ENCODE measurements at places on chromosomes 16 and 17.

GRCh38 chr17:12830777-12831247, 41.5 kb downstream of the ARHGAP44 start:
- no peak for DNase-seq

DNA sequence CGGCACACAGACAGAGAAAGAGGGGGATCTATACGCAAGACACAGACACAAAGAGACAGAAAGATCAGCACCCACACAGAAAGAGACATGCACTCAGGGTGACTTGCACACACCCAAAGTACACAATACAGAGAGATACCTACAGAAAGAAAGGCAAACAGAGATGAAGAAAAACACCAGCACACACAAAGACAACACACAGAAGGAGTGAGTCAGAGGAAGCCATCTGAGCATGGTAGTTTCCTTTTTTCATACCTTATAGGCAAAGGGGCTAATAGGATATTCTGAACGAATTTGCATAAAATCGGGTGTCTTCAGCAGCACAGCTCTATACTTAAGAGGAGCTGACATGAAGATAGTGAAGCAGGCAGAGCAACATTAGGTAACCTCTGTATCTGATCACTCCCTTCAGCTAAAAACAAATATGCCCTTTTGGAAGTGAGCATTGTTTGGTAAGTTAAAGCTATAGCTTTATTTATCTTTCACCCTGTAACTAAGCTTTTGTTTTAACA, 198.6 kb downstream of the AATF start:
- DNase-seq, result no peak

DNA sequence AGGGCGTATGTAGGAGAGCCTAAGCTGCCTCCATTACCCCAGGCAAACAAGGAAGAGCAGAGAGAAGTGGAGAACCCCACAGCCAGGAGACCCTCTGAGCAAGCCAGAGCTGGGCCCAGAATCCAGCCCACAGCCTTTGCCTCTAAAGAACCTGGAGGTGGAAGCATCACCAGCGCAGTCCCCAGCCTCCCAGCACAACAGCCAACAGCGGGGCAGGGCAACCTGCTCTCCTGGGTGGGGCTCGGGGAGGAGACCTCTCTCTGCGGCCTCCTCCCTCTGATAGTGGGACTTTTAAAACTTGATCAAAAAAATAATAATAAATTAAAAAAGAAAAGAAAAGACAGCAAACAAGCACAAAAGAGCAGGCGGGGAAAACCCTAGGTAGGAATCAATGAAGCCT, 45.9 kb downstream of the AXIN2 start:
- DNase-seq, result no peak

GRCh38 chr17:12510535-12510934, 155.2 kb upstream of the MYOCD start:
- no peak for DNase-seq

- no peak for DNase-seq
These were observed 70.1 kb downstream of the SMG6 start for GRCh38 chr17:2233441-2233947.

- no peak for DNase-seq
These were observed 113.5 kb downstream of the CLEC16A start for GRCh38 chr16:11057711-11058345.

DNA sequence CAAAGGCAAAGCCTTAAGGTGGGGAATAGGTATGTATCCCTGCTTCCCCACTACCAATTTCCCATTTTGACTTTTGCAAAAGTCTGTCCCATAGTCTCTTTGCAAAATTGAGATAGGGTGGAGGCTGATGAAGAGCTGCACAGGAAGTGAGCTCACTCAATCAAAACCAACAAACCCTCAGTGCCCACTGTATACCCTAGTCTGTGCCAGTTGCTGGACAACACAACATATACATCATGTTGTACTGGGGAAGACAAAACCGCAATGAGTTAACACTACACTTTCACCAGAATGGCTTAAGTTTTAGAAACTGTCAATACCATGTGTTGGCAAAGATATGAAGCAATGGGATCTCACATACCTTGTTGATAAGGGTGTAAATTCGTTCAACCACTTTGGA, 40.4 kb upstream of the AXIN2 start:
- no peak for DNase-seq

GRCh38 chr16:10613785-10614485, 33.5 kb upstream of the EMP2 start:
- no peak for DNase-seq

GRCh38 chr16:50889746-50890145, 147.9 kb downstream of the CYLD start:
- no peak for DNase-seq

GRCh38 chr16:535446-536405, 8.2 kb downstream of the CAPN15 start:
- no peak for DNase-seq

DNA sequence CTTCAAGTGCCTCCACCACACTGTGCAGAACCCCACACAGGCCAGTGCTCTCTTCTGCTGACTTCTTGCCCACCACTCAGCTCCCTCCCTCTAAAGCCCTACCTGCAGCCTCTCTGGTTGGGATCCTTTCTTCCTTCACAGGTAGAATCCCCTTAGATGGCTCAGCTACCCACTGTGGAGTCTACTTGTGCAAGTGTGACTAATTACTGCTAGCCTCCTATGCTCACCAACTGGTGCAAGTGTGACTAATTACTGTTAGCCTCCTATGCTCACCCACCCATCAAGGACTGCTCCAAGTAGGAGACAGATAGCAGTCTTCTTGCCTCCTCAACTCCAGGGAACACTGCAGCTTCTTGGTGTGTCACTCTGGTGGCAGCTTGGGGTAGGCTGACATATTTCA, 43.6 kb downstream of the TEX14 start:
- no peak for DNase-seq

DNA sequence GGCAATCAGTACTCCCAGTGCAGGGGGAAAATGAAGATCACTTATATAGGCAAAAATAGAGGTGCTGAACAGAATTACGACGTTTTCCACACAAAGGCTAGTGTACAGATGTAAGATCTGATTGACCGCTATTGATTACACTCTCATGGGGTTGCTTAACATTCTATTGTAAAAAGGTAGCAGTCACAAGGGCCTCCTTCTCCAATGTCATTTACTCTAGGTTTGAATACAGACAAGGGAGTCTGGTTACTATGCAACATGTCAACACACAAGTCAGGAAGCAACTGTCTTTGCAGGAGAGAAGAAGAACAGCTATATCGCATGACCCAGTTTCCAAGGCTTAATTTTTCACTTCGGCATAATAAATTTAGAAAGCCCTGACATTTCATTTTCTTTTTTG, 7.9 kb downstream of the KRT37 start:
- no peak for DNase-seq

GRCh38 chr16:5895976-5896375, 798.4 kb upstream of the EEF2KMT start:
- DNase-seq, result no peak

- DNase-seq, result no peak
These were observed 2.7 kb downstream of the UTP18 start for GRCh38 chr17:51263006-51263405.

GRCh38 chr16:48321317-48322036, 63.7 kb downstream of the SIAH1 start:
- DNase-seq, result no peak

- peak; percentile 8 for DNase-seq
These were observed 563.9 kb downstream of the TOX3 start for GRCh38 chr16:51982715-51983680.

GRCh38 chr17:69096541-69096940, 35.8 kb upstream of the ABCA9 start:
- no peak for DNase-seq

DNA sequence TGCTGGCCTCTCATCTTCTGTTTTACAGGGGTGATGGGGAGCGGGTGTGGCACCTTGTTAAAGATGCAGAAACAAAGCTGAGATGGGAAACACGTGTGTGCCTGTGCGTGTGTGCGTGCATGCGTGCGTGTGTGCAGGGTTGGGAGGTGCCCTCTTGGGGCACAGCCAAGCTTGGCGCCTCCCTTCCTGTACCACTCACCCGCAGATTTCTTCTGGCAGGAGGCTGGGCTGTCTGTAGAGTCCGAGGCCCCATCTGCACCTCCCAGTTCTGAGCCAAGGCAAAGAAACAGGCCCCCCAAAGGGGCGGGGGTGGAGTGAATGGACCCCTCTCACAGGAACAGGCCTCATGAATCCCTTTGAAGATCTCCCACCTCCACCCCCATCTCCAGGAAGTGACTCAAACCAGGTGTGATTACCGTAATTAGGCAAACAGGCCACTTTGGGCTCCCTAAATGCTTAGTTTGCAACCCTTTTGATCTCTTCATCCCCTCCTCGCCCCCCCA, 20.9 kb downstream of the TNS4 start:
- DNase-seq, result no peak

DNA sequence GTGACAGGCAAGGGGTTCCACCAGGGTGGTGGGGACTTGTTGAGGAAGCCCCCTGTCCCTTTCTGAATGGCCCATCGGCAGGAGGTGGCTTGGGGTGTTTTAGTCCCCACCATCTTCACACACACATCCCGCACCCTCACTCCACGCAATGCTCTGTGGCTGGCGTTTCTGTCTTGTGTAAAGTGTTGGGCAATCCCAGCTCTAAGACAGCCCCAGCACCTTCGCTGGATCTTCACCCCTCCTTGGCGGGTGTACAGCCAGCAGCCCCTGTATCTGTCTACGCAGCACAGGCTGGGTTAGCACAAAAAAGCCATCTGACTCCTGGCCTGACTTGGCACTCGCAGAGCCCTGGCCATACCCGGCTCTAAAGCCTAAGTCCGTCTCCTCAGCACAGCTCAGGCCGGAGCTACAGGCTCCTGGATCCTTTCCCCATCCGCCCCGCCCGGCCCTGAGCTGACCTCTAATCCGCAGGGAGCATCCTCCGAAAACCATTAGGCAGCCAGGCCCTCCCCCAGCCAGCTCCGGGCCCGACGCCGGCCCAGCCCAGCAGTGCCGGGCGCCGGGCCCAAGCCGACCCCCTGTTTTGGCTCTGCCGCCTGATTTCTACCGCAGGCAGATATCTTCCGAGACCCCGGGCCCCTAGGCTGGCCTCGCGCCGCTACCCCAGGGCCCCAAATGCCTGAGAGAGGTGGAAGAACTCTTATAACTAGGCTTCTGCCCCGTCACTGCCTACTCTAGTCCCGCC, 42.4 kb upstream of the TAC4 start:
- no peak for DNase-seq

- DNase-seq, result no peak
These were observed 5.2 kb upstream of the CORO6 start for GRCh38 chr17:29627951-29628350.

GRCh38 chr17:28702752-28703150, 8.9 kb downstream of the PROCA1 start:
- DNase-seq, result no peak

- no peak for DNase-seq
These were observed 150.6 kb downstream of the CLEC16A start for GRCh38 chr16:11094857-11095565.

DNA sequence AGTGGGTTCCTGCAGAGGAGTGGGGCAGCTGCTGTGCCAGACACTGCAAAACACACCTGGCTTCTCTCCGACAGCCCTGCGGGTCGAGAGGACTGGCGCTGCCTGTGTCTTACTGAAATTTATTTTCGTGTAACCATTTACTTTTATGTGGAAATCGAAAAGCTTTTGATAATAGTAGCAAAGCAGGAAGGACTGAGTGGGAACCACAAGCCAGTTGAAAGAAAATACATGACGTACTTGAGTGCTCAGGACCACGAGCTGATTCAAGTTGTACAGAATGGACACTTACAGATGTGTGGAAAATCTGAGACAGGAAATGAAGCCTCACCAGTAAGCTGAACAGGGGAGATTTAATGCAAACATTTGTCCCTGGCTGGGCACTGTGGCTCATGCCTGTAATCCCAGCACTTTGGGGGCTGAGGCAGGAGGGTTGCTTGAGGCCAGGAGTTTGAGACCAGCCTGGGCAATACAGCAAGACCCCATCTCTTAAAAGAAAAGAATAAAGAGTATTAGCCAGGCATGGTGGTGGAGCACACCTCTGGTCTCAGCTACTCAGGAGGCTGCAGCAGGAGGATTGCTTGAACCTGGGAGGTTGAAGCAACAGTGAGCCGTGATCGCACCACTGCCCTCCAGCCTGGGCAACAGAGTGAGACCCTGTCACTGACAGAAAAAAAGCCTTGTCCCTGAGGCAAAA, 11.3 kb upstream of the RPL13 start:
- no peak for DNase-seq

GRCh38 chr16:81238296-81239011, at the start of gene BCO1:
Gene BCO1, plus strand, starts transcription at chr16:81238689. Its CDS starts 220 bp downstream, at chr16:81238909.
- DNase-seq, result no peak

DNA sequence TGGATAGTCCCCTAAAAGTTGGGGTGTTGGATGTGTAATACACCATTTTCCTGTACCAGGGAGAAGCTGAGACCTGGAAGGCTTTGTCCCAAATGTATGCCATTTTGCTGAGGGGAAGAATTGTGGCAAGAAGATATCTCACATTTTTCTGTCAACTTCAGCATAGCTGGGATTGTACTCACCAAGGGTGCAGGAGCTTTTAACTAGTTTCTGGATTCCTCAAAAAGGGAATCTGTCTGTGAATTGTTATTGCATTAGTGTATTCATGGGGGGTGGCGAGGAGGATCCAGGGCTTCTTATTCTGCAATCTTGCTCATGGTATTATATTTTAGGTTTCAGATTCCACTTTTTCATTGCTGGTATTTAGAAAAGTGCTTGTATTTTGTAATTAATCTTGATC, 208.2 kb upstream of the MYOCD start:
- DNase-seq, result no peak

DNA sequence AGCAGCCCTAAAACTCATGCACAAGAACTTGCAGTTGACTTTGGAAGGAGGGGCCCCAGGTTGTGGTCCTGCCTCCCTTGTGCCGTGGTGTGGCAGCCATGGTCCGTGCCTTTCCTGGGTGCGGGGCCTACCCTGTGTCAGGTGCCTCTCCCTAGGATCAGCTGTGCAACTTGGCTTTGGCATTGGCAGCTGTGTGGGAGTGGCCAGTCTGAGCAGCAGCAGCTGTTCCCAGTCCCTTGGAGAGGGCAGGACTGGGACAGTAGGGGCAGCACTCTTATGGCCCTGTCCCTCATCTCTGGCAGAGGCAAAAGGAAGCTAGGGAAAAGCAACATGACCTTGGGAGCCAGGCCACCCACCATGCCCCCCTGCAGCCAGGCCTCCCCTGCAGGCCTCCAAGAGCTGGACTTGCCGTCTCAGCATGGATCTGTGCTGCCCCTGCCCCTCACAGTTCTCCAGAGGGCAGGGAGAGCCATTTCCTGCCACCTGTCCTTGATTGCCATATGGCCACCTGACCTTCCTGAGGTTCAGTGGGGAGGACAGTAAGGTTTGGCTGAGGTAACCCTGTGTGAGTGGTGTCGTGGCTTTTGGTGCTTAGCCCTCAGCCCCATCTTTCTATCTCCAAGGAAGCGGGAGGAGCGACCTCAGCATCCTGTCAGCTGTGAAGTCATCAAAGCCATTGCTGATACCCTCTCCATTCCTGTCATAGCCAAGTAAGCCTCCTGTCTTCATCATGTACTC, 15.5 kb upstream of the NFATC3 start:
- no peak for DNase-seq
